ENCODE measurements at places on chromosomes 6 and 20. TPM values are rescaled to one million over a fixed set of nuclear protein-coding genes. Genes with fewer than 3 reads are reported as not detected.

MBOAT1 gene
- 10.5 TPM for total RNA-seq

TCEA2 gene
- 21.7 TPM for total RNA-seq

PRND gene
- total RNA-seq: not detected

CCN5 gene
- not detected for total RNA-seq

FABP7 gene
- total RNA-seq: not detected

PKIB gene
- 23.7 TPM for total RNA-seq

TMEM217 gene
- 0.40 TPM for total RNA-seq
